HL-60 (cell line): ENCODE measurements at places on chromosomes 1 and 21.

DNA sequence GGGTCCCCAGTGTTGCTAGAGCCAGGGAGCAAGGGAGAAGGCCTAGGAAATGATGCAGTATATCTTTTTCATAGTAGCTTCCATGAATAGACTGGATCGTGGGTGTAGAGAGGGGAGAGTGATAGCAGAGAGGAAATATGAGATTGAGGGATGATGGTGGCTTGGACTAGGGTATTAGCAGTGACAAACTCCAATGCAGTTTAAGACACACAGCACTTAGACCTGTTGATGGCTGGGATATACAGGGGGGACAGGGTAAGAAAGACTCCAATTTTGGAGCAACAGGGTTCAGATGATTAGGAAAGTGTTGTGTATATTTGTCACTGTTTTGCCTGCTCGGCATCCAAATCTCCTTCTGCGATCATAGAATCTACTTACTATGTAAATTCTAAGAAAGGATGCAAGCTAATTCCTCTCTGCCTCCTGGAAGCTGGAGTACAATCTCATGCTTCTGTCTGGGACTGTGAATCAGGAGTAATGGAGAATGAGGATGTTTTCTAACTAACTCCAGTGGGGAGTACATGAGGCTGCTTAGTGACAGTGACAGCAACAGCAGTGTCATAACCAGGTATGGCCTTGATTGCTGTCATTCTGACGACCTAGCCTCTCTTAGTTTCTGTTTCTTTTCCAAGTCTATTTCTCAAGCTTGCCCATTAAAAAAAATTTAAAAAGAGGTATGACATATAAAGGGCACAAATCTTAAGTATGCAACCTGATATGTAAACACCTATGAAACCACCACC is 47.5 kb downstream of the SYDE2 start:
- no peak for DNase-seq

- no peak for DNase-seq
Measured at GRCh38 chr1:200226268-200226968, 183.4 kb downstream of the ZNF281 start.

DNA sequence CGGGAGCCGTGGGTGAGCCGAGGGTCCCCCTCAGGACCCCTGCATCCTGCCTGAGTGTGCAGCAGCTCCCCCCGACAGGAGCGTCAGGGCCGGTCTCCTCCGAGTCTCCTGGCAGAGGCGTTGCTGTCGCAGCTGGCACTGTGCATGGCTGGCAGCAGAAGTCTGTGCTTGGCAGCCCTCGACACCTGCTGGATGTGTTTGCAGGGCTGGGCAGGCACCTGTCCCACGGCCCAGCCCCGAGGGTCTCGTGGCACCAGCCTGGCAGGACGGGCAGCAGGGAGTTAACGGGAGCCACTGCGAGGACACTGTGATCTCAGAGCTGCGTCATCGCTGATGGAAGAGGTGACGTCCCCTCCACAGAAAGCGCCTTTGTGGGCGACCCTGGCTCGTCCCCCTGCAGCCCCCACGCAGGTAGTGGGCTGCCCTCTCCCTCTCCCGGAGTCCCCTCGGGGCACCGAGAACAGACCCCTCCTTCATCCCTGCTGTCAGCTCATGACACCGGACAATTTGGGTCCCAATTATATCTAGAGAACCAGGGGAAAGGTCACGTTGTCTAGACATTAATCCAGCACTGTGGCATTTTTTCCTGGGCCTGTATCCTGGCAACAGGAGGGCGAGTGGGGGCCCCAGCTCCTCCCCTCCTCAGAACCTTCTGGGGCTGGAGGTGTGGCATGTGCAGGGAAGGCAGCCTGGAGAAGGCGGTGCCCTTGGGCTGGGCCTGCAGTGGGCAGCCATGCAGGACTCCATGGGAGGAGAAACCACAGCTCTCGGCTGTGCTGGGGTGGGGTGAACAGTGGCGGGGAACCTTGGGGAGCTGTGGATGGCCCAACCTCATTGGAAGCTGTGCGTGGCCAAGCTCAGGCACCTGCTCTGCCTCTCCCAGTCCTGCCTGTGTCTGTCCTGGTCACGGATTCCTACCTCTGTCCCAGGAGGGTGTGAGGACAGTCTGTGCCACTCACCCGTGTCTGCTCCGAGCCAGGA is 15.4 kb downstream of the COL18A1 start:
- DNase-seq: no peak

GRCh38 chr21:35102488-35103371 is 53.6 kb upstream of the RUNX1 start:
- DNase-seq: peak; percentile 74

DNA sequence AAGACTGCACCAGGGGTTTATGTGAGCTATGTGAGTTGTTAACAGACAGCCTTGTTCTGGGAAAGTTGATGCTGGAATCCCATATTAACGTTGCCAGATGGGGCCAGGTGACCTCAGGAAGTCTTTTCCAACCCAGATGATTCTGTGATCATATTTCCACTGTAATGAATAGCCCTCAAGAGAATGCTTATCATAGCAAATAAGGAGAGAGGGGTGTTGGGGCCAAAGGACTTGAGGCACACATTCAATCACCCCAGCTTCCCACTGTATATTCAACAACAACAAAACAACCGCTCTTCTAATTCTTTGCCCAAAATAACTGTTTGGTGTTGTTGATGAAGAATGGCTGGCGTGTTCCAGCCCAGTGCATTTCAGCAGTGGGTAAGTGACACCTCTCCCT is 14.1 kb downstream of the ZNF697 start:
- DNase-seq: no peak

DNA sequence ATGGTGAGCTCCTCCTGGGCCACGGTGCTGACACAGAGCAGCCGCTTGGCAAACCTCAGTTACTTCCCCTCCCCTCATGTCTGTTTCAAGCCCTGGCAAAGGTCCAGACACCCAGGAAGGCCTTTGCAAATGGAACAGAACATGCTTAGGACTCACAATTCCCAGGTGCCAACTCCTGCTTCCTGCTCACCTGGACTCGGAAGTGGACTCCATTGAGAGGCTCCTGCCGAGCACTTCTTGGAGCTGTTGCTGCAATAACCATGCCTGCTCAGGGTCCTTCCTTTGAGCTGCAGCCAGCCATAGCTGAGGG is 10.7 kb downstream of the DCST2 start:
- DNase-seq: peak; percentile 21

DNA sequence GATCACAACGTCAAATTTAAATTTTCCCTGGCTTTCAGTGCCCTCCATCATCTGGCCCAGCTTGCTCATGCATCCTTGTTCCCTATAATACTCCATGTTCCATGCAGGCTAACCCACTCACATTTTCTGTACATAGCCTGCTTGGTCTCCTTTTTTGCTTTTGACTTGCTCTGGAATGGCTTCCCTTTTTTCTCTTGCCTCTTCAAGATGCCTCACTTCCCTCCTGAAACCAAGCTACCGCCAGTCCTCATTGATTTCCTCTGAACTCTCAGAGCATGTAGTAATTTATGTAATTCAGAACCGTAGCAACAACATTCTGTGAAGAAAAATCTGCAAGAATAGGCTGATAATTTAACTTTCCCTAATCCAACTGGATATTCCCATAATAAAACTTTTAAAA is 10.3 kb downstream of the CAP1 start:
- DNase-seq: no peak
